ENCODE measurements at places on chromosomes 5 and 9.

- no peak for DNase-seq
Measured at GRCh38 chr5:122445070-122445469, 133.0 kb downstream of the SNCAIP start.

- no peak for DNase-seq
Measured at GRCh38 chr5:127838661-127839060, 135.5 kb downstream of the CCDC192 start.

GRCh38 chr9:70589571-70590314 lies 175.3 kb upstream of the KLF9 start:
- DNase-seq = no peak

DNA sequence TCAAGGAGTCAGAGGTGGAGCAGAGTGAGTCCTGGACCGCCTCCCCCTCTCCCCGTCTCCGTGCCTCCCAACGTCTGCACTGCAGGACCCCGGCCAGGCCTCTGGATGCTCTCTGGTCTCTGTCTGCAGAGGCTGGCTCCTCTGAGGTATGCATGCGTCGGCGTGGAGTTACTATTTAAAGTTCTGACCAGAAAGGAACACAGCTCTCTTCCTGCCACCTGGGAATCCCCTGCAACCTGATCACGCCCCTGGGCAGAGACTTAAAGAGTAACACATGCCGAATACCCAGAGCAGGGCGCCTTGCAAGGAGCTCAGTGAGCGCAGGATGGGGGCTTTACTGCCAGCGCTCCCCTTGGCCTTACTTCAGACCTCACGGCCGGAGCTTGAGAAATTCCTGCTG lies 16.0 kb downstream of the ANXA6 start:
- DNase-seq = peak; percentile 52

GRCh38 chr9:99299211-99300102 lies 77.4 kb downstream of the SEC61B start:
- DNase-seq = no peak

GRCh38 chr5:97165726-97166125 lies 17.3 kb downstream of the RIOK2 start:
- no peak for DNase-seq

- DNase-seq = no peak
Measured at GRCh38 chr9:3214741-3215140, 311.1 kb downstream of the RFX3 start.

DNA sequence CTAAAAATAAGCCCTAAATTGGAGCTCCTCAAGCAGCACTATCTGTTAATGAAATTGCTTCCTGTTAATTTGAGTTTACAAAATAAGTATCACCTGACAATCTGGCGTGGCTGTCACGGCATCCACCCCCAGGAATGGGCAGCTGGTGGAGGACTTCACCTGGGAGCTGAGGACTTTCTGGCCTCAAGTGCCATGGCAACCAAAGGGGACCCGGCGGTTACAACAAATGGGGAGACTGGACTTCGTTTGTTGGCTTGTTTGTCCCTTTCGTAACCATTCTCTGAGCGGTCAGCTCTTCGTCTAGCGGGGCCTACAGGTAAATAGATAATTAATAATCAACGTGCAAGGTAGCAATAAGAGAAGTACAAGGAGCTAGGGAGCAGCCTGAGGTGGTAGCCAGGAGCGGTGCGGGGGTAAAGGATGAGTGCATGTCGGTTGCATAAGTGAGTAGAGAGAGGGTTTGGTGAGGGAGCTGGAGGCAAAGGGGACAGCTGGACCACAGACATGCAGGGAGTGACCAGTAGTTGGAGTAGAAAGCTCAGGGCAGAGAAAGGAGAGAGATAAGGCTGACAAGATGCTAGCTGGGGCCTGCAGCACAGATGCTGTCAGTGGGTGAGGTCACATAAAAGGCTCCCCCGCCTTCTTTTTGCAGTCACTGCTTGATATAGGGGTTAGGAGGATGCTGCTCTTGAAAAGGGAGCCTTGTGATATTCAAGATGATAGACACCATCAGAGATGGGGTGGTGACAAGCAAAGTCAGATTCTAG lies 62.5 kb downstream of the HSPA4 start:
- no peak for DNase-seq
